ENCODE measurements at places on chromosomes 11 and 22. TPM values are rescaled to one million over a fixed set of nuclear protein-coding genes. Genes with fewer than 3 reads are reported as not detected.

Gene GDPD4
- not detected for total RNA-seq

Gene GAL
- total RNA-seq, result not detected

Gene C22orf31
- total RNA-seq, result not detected

DNA sequence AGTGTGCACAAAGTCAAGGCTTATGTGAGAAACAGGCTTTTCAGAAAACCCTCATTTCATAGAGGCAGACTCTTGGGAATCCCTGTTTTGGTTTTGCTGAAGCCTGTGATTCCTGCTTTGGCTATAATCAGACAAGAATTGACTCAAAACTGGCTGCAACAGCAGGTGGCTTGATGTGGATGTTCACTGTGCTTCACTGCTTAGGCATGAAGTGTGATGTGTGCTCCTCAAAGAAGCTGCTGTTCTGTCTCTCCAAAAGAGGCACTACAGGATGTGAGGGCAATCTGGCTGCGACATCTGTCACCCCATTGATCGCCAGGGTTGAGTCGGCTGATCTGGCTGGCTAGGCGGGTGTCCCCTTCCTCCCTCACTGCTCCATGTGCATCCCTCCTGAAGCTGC, 103.5 kb downstream of the C11orf58 start:
- H3K36me3 ChIP-seq, result no peaks in the 10 kb centered on the region
- H3K4me3 ChIP-seq, result no peak overlapping the region
- DNase-seq, result no peak
- H3K4me1 ChIP-seq, result no peaks in the 10 kb centered on the region

DNA sequence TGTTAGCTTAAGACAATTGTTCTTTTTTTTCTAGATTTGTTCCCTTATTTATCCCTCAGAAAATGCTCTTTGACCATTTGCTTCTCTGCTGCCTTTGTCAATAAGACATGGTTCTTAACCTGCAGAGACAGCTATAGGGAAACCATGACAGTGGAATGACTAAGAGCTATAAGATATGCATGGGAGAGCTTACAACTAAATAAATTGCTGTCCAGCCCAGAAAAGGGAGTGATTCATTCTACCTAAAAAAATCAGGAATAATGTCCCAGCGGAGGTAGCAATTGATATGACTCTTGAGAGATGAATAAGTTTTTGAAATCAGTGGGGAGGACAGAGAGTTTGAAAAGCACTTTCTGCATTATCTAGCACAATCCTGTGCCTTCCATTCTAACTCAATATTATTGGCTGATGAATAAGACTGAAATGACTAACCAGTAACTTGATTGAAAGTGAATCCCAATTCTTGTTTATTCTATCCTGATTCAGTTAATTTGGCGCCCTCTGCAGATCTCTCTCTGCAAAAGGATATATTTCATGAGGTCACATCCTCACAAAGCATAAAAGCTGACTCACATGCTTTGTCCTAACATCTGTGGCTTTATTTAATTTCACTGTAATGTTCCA, 680.5 kb upstream of the API5 start:
- H3K27ac ChIP-seq, result no peak overlapping the region
- H3K4me1 ChIP-seq, result no peaks in the 10 kb centered on the region
- H3K4me3 ChIP-seq, result no peak overlapping the region
- DNase-seq, result no peak
